H1 (cell line): ENCODE measurements at places on chromosomes 4 and X. TPM values are rescaled to one million over a fixed set of nuclear protein-coding genes. Genes with fewer than 3 reads are reported as not detected.

Gene NEXMIF
- polyA plus RNA-seq, result 0.09 and 0.18 TPM in 2 replicates

Gene CSAG3
- 0.12 and 0.20 TPM in 2 replicates for polyA plus RNA-seq

Gene RFC1
- 10.4 and 16.0 TPM in 2 replicates for polyA plus RNA-seq

Gene CXCL10
- not detected in 2 replicates for polyA plus RNA-seq

Gene ARSJ
- polyA plus RNA-seq, result 1.3 and 1.4 TPM in 2 replicates
